ENCODE measurements at places on chromosomes 5 and 9. TPM values are rescaled to one million over a fixed set of nuclear protein-coding genes. Genes with fewer than 3 reads are reported as not detected.

DNA sequence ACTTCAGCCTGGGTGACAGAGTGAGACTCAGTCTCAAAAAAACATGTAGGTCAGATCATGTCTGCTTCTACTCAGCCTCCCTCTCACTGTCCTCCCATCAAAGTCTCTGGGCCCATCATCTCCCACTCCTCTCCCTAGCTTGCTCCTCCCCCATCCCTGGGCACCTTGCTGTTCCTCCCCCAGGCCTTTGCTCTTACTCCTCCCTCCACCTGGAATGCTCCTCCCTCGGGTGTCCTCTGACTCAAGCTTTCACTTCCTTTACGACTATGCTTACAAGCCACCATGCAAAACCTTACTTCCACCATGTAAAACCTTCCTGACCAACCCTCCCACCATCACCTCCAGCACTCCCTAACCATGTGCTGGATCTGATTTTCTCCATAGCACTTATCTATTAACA is 51.5 kb downstream of the MTMR12 start:
- DNase-seq: no peak

Gene IFNK
- not detected for total RNA-seq

- DNase-seq: peak; percentile 78
Observed at GRCh38 chr9:38024036-38024681, 44.9 kb downstream of the SHB start.

Gene PCDHB3
- 5.8 TPM for total RNA-seq

DNA sequence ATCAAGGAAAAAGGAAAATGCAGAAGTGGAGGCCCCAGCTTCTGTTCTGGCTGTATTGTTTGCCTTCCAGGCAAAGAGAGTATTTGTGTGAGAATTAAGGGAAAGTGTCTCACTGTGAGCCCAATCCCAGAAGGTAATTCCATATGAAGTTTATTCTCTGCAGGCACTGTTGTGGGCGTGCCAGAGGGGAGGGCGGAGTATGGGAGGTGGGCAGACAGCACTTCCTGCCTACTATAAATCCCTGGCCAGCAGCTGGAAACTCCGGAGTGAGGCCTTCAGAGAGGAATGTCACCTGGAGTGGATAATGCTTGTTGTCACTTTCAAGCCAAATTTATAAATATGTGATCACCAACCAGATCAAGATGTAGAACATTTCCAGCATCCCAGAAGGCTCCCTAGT is 209.5 kb downstream of the ARHGAP26 start:
- DNase-seq: no peak

Measured in dorsolateral prefrontal cortex (tissue), 122 donors.